ENCODE measurements at places on chromosomes 13 and 19.

- DNase-seq: peak; percentile 19
Measured at GRCh38 chr19:45172611-45173208, 5.3 kb downstream of the TRAPPC6A start.

- no peak for DNase-seq
Measured at GRCh38 chr19:34347561-34348165, 17.3 kb upstream of the GPI start.

- peak; percentile 72 for DNase-seq
Measured at GRCh38 chr19:3361384-3362216, 4.8 kb upstream of the NFIC start.

GRCh38 chr13:52061587-52061986, 37.1 kb downstream of the UTP14C start:
- peak; percentile 73 for DNase-seq

DNA sequence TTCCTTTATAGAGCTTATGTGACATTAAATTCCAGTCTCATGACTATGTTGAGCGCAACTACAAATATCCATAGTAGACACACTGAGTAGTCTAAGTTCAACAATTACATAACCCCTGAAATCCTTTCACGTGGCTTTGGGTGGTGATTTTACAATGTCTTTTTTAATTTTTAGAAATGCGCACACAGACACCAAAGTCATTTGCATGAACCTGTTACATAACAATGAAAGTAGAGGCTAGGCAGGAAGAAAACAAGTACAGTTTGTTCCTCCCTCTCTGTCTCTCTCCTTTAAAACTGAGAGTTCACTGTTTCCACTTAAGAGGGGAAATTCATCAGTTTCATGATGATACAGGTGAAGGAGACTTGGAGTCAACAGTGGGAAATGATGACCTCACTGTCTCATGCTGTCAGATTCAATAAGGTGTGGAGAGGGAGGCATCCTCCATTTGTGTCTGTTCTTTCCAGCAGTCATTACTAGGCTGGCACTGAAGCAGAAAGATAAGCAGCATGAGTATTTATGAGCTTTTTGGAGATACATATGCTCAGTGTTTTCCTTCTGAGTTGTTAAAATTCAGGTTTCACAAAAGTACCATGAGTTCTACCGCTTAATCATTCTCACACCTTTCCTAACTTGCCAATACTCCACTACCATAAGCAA, 201.8 kb downstream of the LHFPL6 start:
- peak; percentile 3 for DNase-seq

DNA sequence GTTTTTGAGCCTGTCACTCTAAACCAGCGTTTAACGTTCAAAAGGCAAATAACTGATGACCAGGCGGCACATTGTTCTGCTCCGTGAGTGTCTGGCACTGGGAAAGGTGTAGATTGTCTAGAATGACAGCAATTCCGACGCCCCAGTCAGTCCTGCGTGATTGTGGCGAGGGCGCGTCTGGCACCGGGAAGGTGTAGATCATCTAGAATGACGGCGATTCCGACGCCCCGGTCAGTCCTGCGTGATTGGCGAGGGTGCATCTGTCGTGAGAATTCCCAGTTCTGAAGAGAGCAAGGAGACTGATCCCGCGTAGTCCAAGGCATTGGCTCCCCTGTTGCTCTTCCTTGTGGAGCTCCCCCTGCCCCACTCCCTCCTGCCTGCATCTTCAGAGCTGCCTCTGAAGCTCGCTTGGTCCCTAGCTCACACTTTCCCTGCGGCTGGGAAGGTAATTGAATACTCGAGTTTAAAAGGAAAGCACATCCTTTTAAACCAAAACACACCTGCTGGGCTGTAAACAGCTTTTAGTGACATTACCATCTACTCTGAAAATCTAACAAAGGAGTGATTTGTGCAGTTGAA, 26.1 kb upstream of the NDUFS7 start:
- DNase-seq: no peak

DNA sequence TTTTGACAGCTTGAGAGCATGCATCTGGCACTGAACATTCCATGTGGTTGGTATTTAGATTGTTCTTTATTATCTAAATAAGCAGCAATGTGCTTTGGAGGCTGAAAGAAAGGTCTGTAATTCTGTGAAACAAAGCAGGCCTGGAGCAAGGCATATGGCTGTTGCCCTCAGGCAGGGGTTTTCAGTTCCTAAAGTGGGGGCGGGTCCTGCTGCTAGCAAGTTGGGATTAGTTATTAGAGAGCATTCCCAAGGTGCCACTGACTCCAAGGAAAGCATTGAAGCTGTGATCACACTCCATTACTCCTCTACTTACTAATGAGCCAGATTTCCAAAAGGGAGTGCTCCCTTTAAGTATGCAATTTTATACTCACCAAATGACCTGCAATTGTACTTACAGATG, 432.2 kb downstream of the OLFM4 start:
- DNase-seq: no peak

- DNase-seq: no peak
Measured at GRCh38 chr19:46552891-46553290, 48.2 kb upstream of the CALM3 start.

DNA sequence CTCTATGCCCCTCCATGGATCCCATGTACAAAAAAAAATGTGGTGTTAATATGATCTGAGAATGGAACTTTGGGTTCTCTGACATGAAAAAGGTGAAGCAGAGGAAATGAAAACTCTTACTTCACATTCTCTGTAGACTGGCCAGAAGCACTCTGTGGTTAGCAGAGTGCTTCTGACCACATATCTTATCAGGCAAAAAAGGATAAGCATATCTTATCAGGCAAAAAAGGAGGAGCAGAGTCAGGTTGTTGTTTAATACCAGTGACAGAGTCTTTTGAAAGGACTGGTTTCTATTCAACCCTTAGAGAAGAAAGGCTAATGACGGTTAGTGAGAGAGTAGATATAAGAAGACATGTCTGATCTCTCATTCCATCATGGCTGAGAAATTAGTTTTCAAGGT, 1404.8 kb downstream of the SLITRK1 start:
- no peak for DNase-seq

GRCh38 chr13:46176756-46177155, 5.2 kb downstream of the LCP1 start:
- no peak for DNase-seq

GRCh38 chr13:26721251-26722121, 39.1 kb downstream of the GPR12 start:
- peak; percentile 70 for DNase-seq

GRCh38 chr13:42617221-42617620, 43.3 kb downstream of the TNFSF11 start:
- DNase-seq: no peak

- DNase-seq: peak; percentile 44
Measured at GRCh38 chr19:17236811-17237543, 8.7 kb downstream of the NR2F6 start.

GRCh38 chr13:30752201-30752797, 17.0 kb downstream of the ALOX5AP start:
- peak; percentile 90 for DNase-seq

- DNase-seq: peak; percentile 67
Measured at GRCh38 chr13:112102243-112102642, 35.3 kb downstream of the SOX1 start.

- no peak for DNase-seq
Measured at GRCh38 chr19:34319230-34319585, 45.8 kb upstream of the GPI start.

DNA sequence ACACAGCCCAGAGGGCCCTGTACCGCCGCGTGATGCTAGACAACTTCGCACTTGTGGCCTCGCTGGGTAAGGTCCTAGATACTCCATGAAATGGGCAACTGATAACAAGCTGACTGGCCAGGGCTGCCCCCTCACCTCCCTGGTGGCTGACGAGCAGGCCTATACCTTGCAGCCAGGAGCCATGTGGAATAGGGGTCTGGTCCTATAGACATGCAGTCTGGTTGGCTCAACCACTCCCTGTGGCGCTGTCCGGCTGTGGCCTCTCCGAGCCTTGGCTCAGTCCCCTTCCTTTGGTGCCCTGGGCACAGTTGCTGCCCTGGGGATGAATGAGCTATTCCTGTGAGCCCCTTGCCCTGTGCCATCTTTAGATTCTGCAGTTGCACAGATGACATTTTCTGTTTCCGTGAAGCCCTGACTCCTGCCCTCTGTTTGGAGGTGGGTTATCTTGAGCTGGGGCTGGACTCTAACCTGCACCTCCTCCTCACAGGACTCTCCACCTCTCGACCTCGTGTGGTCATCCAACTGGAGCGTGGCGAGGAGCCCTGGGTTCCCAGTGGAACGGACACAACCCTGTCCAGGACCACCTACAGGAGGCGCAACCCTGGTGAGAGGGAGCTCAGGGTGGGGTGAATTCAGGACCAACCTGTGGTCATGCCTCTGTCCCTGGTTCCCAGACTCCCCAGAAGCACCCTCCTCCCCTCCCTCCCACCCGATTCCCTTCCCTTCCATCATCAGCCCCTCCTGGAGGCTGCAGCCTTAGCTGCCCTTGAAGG, 2.5 kb downstream of the ZNF324 start:
- peak; percentile 81 for DNase-seq

- peak; percentile 72 for DNase-seq
Measured at GRCh38 chr19:16111909-16112752, 442 bp downstream of the RAB8A start.

DNA sequence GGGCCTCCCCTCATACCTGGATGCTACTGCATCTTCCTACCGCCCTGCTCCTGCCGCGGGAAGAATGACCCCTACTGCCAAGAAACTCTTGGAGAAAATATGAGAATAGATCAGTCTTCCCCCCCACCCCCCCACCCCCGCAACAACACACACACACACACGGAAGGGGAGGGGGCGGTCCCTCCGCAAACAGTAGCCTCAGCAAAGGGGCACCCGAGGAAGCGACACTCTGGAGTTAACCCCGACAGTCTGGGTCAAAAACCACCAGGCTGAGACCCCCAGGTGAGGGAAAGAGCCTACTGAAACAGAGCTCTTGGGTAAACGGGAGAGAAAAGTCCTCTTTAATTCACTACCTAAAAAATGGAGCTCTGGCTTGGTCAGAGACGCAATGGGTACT, 1.2 kb downstream of the MED26 start:
- DNase-seq: peak; percentile 86

- peak; percentile 54 for DNase-seq
Measured at GRCh38 chr19:51456541-51457290, 1.5 kb downstream of the SIGLEC8 start.

GRCh38 chr19:16041299-16041990, 34.9 kb upstream of the TPM4 start:
- DNase-seq: peak; percentile 98

DNA sequence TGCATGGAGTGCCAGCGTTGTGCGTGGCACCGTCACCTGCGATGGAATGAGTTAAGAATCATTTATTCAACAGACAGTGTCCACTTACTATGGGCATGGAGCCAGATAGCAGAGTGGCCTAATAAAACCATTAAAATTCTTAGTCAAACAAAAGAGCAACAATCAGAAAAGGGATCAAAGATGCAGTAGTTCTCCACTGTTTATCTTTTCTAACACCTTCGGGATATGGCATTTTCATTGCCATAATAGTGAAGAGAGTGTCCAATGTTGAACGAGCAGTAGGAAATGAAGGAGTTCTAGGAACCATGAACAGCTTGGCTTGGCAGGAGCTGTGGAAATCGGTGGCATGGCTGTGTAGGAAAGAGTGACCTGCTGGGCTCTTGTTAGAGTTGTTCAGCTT, 2.0 kb downstream of the TNFSF11 start:
- no peak for DNase-seq

- DNase-seq: peak; percentile 88
Measured at GRCh38 chr13:46551410-46552302, 1.3 kb upstream of the LRCH1 start.

GRCh38 chr13:33150126-33150525, 133.9 kb downstream of the KL start:
- no peak for DNase-seq

DNA sequence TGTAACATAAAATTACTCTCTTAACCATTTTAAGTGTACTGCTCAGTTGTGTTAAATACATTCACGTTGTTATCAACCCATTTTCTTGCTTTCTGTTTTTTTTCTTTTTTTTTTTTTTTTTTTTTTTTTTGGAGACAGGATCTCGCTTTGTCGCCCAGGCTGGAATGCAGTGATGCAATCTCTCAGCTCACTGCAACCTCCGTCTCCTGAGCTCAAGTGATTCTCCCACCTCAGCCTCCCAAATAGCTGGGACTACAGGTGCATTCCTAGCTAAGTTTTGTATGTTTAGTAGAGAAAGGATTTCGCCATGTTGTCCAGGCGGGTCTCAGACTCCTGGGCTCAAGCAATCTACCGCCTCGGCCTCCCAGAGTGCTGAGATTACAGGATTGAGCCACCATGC, 42.5 kb upstream of the C13orf42 start:
- DNase-seq: no peak

DNA sequence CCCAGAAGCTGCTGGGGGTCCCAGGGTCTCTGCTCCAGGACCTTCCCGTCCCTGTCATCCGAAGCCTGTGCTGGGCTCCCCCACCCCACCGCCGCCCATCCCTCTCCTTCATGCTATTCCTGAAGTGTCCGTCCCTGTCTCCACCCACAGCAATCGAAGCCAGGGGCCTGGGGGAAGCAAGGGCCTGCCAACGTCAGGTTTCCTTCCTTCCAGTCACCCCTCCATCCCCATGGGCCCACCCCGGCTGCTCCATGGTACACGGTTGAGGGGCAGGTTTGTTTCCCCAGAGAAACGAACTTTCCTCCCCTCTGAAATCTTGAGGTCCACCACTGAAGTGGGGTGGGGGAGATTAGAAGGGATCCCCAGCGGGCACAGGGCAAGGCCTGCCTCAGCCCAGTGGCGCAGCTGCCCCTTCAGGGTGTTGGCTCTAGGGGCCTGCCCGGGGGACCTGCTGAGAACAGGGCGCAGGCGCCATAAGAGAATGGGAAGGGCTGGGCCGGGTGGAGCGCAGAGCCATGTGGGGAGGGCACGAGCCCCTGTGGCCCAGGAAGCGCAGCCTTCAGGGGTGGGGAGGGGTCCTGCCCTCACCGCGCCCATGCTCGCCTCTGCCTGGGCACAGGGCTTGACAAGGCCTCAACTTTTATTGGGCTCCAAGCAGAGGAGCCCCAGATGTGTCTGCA, 16.1 kb downstream of the CEBPG start:
- DNase-seq: peak; percentile 86

GRCh38 chr19:1748115-1748872, 5.0 kb upstream of the ONECUT3 start:
- no peak for DNase-seq

- DNase-seq: no peak
Measured at GRCh38 chr13:54124700-54125099, 1096.1 kb downstream of the OLFM4 start.

GRCh38 chr13:28128926-28129325, 9.4 kb upstream of the PAN3 start:
- DNase-seq: no peak

DNA sequence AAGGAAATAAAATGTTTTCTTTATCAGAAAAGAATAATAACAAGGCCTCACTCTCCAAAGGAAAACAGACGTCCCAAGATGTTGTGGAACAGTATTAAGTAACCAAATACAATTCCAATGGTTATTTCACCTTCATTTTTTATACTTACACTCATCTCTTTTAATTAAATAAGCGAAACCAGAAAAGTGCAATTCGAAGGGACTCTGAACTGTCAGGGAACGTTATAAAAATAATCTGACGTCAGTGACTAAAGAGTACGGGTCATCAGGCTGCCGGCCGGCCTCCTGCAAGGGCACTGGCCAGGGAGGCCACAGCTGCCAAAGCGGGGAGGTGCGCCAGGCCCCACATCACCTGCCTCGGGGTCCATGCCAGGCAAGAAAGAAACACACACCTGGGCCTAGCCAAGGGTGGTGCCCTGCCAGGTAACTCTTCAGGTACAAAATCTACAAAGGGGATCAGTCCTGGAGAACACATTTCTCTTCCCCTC, 61.2 kb downstream of the CDADC1 start:
- peak; percentile 65 for DNase-seq

- DNase-seq: no peak
Measured at GRCh38 chr13:46179491-46179908, 2.5 kb downstream of the LCP1 start.

Data from osteoblast (primary cell).